ENCODE measurements at places on chromosomes 2 and 18.

- peak; percentile 59 for DNase-seq
Measured at GRCh38 chr2:65142515-65142914, 12.6 kb upstream of the RAB1A start.

DNA sequence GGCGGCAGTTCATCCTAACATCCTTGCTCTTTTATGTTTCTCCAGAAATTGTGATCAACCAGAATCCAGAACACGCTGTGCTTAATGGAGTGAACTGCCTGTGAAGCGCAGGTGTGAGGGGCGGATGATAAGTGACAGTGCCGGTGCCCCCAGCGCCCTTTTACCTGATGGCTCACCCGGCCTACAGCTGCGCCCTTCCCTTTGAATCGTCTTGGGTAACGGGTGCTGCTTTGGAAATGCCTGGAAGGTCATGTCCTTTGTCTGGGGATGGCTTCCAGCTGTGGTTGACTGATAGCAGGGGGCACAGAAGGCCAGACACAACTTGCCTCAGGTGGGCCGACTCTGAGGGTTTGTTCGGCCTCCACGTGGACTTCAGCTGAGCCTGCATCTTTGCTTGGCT is 119.4 kb downstream of the LPIN1 start:
- DNase-seq, result no peak

- DNase-seq, result peak; percentile 8
Measured at GRCh38 chr18:68436485-68436884, 278.4 kb downstream of the TMX3 start.

GRCh38 chr2:158729873-158730620 is 65.1 kb upstream of the DAPL1 start:
- no peak for DNase-seq

- no peak for DNase-seq
Measured at GRCh38 chr18:35246831-35247230, 6.0 kb downstream of the ZNF397 start.

DNA sequence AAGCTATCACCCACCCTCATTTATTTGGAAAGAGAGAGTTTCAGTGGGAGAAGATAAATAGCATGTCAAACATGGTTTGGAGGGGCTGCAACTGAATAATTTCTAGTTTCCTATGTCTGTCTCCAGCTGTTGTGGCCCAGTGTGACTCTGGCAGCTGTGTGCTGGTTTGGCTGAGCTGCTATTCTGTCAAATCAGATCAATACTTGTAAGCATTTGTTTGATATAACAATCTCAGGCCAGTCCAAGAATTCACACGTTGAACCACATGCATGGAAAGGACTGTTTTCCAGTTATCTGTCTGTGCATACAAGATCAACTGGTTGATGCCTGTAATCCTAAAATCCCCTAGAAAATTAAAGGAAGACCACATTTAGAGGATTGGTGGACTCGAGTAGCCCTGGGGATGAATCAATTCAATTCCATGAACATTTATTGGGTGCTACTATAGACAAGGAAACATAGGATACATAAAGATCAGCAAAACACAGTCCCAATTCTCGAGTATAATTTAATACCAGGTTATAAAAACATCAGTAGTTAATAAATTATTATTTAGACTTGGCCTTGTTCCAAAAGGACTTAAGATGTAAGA is 209.0 kb upstream of the PARD3B start:
- no peak for DNase-seq

GRCh38 chr2:191607096-191607495 is 70.8 kb upstream of the NABP1 start:
- DNase-seq, result peak; percentile 77

- DNase-seq, result peak; percentile 56
Measured at GRCh38 chr18:845152-845819, 33.2 kb upstream of the YES1 start.

GRCh38 chr18:23888881-23889280 is 125.7 kb upstream of the TTC39C start:
- DNase-seq, result no peak

- no peak for DNase-seq
Measured at GRCh38 chr2:29495068-29495467, 379.9 kb downstream of the CLIP4 start.

DNA sequence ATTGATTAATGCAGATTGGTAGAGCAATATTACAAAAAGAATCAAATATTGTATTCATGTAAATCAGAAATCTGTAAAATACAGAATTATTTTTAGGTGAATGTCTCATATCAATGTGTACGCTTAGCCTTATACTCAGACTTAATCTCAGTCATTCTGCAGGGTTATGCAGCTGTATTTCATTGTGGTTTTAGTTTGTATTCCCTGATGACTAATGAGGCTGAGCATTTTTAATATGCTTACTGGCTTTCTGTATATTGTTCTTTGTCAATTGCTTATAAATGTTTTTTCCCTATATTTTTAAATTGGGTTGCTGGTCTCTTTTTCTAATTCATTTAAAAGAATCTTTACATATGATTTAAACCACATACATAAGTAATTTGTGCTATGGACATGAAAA is 50.1 kb downstream of the CDH19 start:
- DNase-seq, result no peak

DNA sequence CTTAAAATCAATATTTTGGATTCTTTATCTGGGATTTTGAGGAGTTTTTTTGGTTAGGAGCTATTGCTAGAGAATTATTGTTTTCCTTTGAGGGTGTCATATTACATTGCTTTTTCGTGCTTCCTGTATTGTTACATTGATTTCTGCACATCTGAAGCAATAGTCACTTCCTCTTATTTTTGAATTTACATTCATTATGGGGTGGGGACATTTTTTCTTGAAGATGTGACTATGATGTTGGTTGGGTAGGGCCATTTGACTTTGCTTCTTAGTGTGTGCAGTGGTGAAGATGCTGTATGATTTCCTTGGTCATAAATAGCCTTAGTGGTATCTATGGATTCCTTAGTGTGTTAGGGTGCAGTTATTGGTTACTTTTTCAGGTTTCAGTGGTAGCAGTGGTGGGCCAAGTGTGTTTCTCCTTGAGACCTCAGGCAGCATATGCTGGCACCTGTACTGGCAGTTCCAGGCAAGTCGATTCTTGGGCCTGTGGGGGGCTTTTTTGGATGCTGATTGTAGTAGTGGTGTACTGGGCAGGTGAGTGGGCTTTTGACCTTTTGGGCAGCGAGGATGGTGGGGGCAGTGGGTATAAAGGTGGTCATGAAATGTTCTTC is 61.8 kb downstream of the ARHGAP25 start:
- DNase-seq, result peak; percentile 94

DNA sequence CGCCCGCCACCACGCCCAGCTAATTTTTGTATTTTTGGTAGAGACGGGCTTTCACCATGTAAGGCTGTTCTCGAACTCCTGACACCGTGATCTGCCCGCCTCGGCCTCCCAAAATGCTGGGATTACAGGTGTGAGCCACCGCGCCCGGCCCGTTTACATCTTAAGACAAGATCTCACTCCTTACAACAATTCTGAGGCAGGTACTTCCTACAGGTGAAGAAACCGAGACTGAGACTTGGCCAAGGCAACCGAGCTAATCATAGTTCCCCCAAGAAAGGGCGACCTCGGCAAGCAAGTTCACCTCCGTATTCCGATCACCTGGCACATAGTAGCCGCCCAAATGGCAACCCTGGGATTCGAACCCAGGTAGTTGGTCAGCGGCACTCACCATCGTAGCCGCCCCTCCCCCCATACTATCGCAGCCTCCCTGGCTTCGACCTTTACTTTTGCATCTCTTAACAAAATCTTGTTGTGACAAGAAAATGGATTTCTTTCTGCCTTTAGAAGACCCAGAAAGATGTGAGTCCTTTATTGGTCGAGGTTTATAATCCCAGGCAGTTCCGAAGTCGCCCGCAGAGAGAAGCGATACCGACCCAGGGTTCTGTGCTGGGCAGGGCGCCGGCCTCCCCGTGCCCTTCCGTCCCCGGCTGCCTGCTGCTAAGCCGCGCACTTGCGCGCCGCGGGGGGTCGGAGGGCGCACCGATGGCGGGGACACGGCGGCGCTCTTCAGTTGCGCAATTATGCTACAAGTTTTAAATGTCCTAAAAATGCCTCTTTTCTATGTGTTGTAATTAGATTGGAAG is 1.1 kb upstream of the FZD5 start:
- peak; percentile 10 for DNase-seq

- no peak for DNase-seq
Measured at GRCh38 chr2:127195140-127196074, 24.7 kb downstream of the CYP27C1 start.

DNA sequence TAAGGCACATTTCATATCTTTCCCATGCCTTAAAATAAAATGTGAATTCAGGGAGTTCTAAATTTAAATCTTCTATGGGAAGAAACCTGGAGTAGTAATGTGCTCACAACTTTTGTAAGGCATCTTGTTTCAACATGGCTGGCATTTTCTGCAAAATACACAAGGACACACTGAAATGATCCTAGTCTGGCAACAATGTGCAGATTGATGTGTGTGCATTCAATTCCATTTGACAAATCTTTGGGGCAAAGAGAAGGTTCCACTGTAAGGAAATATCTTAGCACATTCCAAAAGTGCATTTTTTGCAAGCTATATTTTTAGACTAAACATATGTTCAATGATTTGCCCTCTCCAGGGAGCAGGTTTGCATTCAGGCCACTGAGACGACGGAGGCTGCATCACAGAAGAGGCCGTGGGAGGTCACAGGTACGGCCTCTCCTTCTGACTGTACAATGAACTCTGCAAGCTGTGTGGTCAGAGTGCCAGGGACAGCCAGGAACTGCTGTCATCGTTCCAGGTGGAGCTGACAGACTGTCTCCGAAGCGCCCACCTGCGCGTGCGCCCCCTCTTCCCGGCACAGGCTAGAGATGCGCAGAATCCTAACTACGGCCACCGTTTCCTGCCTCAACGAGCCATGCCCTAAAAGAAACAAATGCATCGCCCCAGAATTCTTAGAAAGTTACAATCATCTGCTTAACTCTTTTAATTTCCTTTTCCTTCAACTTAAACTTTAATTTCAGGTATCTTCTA is 149.2 kb upstream of the POU3F3 start:
- no peak for DNase-seq

DNA sequence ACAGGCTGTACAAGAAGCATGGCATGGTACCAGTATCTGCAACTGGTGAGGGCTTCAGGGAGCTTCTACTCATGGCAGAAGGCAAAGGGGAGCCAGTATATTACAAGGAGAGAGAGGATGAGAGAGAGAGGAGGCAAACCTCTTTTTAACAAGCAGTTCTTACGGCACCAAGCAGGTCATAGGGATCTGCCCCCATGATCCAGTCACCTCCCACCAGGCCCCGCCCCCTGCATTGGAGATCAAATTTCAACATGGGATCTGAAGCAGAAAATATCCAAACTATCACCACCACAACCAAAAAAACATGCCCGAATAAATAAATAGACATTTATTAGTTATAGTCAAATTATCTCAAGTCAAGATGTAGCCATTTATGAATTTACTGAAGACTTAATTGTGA is 14.5 kb upstream of the SLC35F5 start:
- DNase-seq, result no peak

- DNase-seq, result no peak
Measured at GRCh38 chr2:215966951-215967350, 46.4 kb downstream of the MREG start.

- DNase-seq, result no peak
Measured at GRCh38 chr18:78975292-78975691, 4.3 kb upstream of the SALL3 start.

GRCh38 chr18:24019641-24020331 is 5.2 kb downstream of the TTC39C start:
- DNase-seq, result no peak

GRCh38 chr18:59604877-59605276 is 92.3 kb downstream of the CCBE1 start:
- DNase-seq, result no peak

DNA sequence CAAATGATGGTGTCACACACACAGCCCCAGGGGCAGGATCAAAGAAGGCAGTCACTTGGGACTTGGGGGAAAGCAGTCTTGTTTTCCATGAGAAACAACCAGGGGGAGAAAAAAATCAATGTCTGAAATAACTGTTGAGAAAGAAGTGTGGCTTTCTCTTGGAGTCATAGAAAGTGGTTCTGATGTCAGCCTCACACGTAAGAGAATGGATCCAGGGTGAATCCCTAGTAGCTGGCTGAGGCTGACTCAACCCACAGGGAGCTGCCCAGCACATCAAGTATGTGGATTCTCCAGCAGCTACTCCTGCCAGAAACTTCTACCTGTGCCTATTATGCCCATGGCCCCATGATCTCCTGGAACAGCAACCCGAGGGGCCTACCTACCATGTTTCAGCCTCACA is 33.6 kb upstream of the ZBTB7C start:
- peak; percentile 51 for DNase-seq

- peak; percentile 47 for DNase-seq
Measured at GRCh38 chr2:231323316-231323715, 72.2 kb upstream of the B3GNT7 start.

GRCh38 chr2:159606287-159606686 is 10.1 kb downstream of the BAZ2B start:
- no peak for DNase-seq

GRCh38 chr2:7269106-7269643 is 352.0 kb downstream of the RNF144A start:
- DNase-seq, result peak; percentile 78

DNA sequence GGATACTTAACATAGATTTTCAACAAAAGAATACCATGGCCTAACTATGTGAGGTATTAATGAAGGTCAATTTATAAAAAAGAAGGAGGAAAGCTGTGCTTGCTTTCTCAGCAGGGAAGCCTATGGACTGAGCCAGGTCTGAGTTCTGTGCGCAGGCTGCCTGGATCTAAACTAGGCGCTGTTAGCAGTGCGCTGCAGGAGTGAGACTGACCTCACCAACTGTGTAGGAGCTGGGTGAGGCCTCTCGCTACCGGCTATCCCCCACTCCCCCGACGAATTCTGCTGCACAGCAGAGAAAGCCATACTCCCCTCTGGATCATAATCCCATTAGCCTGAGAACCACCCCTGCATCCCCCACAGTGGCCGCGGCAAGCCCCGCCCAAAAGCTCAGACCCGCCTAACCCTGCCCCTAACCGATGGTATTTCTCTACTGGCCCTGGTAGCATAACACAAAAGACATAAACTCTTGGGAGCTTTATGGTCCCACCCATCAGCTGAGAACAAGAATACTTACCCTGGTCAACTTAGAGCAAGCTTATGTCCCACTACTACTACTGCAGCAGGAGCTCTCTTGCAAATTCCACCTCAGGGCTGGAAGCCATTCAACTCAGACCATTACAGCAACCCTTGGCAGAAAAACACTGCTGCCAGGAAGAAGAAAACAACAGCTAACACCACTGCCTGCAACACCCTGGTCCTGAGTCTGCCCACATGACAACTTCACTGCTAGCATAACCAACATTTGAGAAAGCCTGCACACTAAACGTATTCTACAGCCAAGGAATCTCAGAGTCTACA is 28.0 kb downstream of the SULT1C2 start:
- DNase-seq, result no peak

DNA sequence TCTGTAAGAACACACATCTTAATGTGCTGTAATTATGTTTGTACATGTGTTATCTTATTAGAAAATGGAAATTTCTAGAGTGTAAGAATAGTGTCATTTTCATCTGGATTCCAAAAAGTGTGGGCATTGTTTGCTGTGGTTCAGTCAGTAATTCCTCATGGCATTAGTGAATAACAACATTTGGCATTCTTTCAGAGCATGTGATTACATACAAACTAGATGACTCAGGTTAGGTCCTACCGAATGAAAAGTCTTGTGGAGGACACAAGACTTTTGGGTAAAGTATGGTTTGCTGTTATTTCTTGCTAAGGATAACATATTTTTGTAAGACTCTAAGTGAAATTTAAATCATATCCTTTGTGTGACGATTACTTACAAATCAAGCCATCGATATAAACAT is 593.1 kb upstream of the NRXN1 start:
- DNase-seq, result no peak

- DNase-seq, result no peak
Measured at GRCh38 chr2:104433657-104434056, 420.3 kb upstream of the POU3F3 start.
